ENCODE measurements at places on chromosomes 13 and 19.

DNA sequence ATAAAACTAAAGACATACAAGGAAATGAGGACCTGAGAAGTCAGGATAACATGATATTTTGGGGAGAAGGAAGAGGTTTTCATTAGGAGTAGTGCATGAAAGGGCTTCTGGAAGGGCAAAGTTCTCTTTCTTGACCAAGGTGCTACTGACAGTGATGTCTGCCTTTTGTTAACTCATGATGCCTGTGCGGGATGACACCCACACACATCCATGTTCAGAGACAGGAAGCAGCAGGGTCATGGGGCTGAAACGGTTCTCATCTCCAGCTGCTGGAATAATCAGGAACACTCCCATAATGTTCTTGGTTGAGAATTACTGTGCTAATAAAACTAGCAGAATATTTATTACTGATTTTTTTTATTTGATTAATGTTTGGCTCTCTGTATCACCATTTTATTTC is 29.1 kb downstream of the KCNC3 start:
- H3K27me3 ChIP-seq, result no peaks in the 10 kb centered on the region
- no peaks in the 10 kb centered on the region for H3K4me1 ChIP-seq
- no peak overlapping the region for H3K4me3 ChIP-seq
- H3K27ac ChIP-seq, result no peak overlapping the region
- no peak for DNase-seq

- no peaks in the 10 kb centered on the region for H3K36me3 ChIP-seq
- H3K4me1 ChIP-seq, result no peaks in the 10 kb centered on the region
- peak; percentile 9 for DNase-seq
These were observed 77.9 kb downstream of the CACNA1A start for GRCh38 chr19:13428352-13428751.

DNA sequence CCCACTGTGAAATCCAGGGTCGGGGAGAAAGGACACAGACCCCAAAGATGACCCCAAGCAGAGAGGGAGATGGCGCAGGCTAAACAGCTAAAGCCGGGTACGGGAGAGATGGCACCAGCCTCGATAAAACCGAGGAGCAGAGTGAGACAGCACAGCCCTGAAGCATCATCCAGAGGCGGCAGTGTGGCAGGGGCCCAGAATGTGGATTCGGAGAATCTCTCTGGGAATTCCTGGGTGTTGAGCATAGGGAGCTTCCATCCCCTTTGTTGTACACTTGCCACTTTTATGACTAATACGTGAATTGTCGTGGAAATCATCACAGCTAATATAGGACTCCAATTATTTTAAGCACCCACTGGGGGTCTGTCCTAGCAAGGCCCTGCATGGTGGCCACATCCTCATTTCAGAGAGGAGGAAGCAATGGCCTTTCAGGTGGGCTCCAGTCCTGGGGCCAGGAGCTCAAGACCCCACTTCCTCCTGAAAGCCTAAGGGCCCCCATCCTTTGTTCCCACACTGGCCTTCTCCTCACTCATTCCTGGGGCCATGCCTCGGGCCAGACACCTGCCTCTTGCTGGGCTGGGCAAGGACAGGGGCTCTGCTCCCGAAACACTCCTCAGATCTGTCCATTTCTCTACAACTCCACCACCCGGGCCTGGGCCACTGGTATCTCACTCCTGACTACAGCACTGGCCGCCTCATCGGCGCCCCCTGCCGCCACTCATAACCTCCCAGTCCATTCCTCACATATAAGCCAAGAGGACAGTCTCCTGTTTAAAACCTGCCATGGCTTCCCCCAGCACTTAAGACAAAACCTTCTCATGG is 29.3 kb upstream of the ATP1A3 start:
- H3K36me3 ChIP-seq, result no peaks in the 10 kb centered on the region
- H3K27ac ChIP-seq, result no peak overlapping the region
- H3K4me1 ChIP-seq, result peaks cover 3% of the 10 kb centered on the region
- peak; percentile 11 for DNase-seq

DNA sequence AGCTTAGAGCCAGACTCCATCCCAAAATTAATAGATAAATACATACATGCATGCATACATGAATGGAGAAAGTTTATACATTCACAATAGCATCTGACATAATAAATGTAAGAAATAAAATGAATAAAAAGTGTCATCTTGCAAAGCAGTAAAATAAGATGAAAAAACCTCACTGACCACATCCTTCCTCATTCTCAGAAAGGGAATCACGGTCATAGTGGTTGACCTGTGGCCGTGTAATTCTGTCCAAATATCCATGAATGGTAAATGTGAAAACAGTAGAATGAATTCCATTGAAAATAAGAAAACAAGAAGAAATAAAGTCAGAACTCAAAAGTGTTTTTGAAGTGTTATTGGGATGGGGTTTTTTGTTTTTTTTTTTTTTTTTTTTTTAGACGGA is 9.8 kb upstream of the CDC42EP5 start:
- H3K27ac ChIP-seq, result no peak overlapping the region
- DNase-seq, result no peak

Measured in fibroblast of lung (primary cell).